Stimulated activated CD4-positive, alpha-beta T cell treated with anti-CD3 and anti-CD28 coated beads, Interleukin-4, amount 100 ng/mL, for 24 hours (primary cell): ENCODE measurements at places on chromosomes 7 and 10.
A peak's percentile ranks its signal among the peaks of the same experiment; 100 is the strongest.

- DNase-seq: no peak
Observed at GRCh38 chr10:136465-136762, 1.2 kb downstream of the ZMYND11 start.

DNA sequence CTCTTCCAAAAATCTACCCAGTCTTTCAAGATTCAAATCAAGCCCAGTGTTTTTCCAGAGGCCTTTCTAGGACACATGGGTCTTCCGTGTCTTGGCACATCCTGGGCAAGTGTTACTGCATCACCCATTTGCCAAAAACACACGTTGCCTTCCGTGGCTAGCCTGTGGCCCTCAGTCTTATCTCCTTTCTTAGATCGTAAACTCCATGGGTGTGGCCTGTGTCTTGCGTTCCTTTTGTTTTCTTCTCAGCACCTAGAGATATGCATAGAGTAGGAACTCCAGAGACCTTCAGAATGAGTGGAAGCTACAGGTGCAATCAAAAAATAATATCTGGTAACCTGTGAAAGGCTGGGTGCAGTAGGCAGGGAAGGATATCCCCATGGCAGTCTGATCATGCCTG lies 56.5 kb upstream of the NMT2 start:
- no peak for DNase-seq

- DNase-seq: no peak
Observed at GRCh38 chr10:119190954-119191785, 12.6 kb upstream of the PRDX3 start.

DNA sequence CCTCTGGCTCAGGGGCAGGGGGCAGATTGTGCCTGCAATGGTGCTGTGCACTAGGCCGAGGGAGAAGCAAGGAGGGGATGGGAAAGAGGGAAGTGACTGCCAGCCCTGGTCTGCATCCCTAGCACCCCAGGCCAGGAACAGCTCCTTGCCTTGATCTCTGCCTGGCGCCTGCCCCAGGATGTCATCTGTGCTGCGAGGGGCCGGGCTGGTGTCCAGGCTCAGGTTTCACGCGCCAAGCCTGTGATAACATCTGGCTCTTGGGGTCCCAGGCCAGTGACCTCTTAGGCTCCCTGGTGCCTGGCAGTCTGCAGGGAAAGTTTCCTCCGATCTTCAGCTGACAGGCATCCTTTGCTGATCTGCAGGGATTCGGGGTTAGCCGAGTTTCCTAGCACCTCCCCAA lies 193.5 kb upstream of the GPR26 start:
- no peak for DNase-seq

DNA sequence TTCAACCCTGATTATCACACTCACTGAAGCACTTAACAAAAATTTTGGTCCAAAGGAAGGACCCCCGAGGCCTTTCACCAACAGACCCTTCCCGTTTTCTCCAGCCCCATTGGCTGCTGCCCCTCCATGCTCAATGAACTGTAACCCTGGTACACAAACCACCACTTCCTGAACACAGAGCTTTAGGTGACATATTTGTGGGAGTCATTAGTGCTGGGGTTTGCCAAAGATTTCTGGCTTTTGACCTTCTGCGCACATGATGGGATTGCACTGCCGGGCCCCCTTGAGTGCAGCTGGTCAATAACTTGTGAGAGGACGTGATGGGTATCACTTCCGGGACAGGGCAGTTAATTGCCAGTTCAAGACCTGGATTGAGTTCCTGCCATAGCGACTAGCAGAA lies 9.0 kb upstream of the CAMK1D start:
- DNase-seq: no peak

GRCh38 chr10:93548376-93549071 lies 17.9 kb upstream of the FFAR4 start:
- no peak for DNase-seq

- no peak for DNase-seq
Observed at GRCh38 chr7:31933481-31933880, 136.7 kb downstream of the PDE1C start.

- DNase-seq: no peak
Observed at GRCh38 chr7:138075350-138075749, 909 bp upstream of the AKR1D1 start.

- DNase-seq: no peak
Observed at GRCh38 chr10:70528741-70529362, 50.3 kb downstream of the PALD1 start.

DNA sequence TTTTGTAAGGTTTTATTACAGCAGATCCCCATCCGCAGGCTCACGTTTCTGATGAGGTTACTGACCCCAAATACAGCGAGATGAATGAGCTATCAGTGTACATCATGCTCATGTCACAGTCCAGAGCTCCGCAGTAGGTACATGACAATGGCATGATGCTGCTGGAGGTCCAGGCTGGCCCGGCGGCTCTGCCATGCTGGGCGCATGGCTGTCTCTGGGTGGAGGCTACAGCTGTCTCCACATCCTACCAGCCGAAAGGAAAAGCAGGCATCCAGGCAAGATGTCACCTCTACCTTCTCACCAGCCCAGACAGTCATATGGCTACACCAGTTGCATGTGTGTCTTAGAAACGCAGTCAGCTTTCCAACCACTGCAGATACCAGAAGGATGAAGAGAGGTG lies 90.9 kb upstream of the RNF32 start:
- no peak for DNase-seq

DNA sequence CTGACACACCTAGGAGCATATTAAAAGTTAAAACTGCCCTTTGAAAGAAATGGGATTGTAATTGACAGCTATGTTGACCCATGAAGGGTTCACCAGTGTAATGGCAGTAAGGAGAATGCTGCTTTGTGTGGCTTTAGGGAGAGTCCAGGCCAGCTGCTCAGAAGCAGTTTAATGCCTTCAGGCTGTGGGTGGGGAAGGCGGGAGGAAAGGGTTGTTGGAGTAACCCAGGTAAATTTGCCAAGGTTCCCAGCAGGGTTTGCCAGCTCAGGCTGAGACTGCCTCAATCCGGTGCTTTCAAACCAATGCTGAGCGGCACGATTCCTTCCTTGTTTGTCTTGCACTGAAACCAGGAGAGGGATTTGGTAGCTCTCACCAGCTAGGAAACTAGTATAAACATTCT lies 637.2 kb downstream of the INHBA start:
- no peak for DNase-seq

DNA sequence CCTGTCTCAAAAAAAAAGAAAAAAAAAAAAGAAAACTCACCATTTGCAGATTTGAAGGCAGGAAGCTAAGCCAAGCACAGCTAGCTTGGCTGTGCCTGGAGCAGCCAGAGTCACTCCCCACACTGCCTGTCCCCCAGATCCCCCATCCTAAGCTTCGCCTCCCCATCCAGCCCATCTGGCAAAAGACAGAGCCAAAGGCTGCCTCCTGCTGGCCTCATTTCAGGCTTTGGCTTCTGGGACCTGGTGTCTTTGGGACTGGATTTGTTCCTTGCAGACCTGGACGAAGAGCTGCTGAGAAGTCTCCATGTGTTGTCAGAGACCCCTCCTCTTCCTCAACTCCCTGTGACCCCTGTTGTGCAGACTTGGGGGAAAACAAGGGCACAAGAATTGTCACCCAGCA lies 8.1 kb downstream of the ASL start:
- DNase-seq: no peak

- DNase-seq: no peak
Observed at GRCh38 chr10:123270221-123270620, 116.0 kb downstream of the BUB3 start.

- no peak for DNase-seq
Observed at GRCh38 chr7:132672200-132672990, 96.1 kb upstream of the PLXNA4 start.

DNA sequence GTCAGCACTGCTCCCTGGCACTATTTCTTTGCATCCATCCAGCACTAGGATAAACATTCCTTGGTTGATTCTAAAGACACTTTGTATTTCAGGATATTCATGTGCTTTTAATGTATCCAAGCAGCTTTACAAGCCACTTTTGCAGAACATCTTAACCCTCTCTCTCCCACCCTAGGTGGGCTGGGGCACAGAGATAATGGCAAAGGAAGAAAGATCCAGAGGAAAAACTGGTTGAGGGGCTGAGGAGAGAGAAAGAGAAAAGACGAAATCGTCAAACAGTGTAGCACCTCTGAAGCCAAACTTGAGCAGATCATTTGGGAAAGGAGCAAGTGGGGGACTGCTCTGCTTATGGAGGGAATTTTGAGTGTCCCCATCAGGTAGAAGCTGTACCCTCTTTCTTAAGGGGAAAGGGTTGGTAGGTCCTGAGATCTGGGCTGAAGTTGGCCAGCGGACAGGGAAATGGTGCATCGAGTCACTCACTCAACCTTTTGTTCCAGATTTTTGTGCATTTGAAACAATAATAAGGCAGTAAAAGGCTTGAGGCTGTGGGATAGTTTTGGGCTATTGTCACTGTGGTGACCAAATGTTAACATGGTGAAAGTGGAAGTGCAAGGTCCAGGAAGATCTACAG lies 4.2 kb upstream of the HOXA13 start:
- DNase-seq: no peak

GRCh38 chr10:43099928-43100327 lies 23.1 kb downstream of the RET start:
- no peak for DNase-seq

GRCh38 chr7:129952086-129952652 lies 591 bp downstream of the UBE2H start:
- DNase-seq: peak; percentile 11

GRCh38 chr10:116684781-116685180 lies 57.6 kb downstream of the HSPA12A start:
- no peak for DNase-seq

GRCh38 chr7:12139416-12139815 lies 71.7 kb upstream of the TMEM106B start:
- DNase-seq: no peak

- no peak for DNase-seq
Observed at GRCh38 chr7:13508586-13508985, 480.9 kb downstream of the ETV1 start.

DNA sequence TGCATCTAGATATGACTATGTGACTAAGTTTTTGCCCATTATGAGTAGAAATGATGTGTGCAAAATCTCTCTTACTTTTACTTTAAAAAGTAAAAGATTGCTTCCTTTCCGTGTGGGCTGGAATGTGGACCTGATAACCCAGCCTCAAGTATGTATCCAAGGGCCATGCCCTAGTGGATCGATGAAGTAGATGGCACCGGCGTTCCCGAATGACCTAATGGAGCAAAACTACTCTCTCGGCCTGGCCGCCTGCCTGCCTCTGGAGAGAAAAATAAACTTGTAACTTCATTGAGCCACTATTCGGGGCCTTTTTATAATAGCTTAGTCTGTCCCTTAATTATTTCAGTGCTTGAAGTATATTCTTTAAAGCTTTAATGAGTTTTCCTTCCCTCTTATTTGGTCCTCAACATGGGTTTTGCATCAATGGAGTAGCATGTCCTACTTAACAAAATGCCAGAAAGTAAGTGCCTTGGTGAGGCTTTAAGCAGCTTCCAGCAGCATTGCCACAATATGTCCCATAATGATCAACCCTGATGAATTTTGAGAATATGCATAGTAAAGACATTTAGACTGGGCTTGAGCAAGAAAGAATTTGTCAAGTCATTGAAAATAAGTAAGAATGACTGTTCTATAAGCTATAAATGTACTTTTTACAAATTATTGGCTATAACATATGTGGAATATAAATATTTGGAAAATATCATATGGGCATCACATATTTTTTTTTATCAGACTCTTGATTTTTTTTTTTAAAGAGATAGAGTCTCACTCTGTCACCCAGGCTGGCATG lies 61.4 kb downstream of the PLXDC2 start:
- no peak for DNase-seq

DNA sequence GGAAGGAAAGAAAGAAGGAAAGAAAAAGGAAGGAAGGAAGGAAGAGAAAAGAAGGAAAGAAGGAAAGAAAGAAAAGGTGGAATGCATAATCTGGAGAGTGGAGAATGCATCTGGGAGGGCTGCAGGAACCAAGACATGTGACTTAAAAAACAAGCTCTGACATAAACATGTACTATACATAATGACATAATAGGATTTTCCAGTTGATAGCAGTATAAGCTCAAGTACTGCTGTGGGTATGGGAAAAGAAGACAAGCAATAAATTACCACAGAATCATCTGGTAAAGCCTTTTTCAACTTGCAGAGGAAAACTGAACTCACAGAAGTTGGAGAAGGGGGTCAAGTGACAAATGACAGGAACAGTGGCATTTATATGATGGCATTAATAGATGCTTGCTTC lies 345.9 kb downstream of the PLXDC2 start:
- DNase-seq: no peak

GRCh38 chr7:25029075-25029474 lies 49.1 kb upstream of the OSBPL3 start:
- no peak for DNase-seq

GRCh38 chr10:59337201-59337652 lies 25.1 kb downstream of the FAM13C start:
- DNase-seq: no peak

DNA sequence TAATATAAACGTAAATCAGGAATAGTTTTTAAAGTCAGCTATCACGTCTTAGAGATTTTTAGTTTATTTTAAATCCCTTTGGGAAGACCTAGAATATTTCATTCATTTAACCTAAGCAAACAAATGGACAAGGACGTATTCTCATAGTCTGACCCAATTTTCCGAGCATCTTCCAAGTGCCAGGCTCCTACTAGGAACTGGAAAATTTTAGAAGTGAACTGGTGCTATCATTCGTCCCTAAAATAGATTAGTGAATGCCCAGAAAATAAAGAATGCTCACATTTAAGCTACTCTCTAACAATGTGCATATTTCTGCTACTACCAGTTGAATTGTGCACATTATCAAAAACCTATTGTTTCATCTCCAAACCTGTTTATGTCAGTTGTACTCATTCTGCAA lies 120.1 kb downstream of the ZFAND4 start:
- no peak for DNase-seq
